Left cardiac atrium (tissue), 4 donors: ENCODE measurements at places on chromosomes 11 and 22. TPM values are rescaled to one million over a fixed set of nuclear protein-coding genes. Genes with fewer than 3 reads are reported as not detected.

GRCh38 chr11:132062031-132062430 lies 691.6 kb downstream of the NTM start:
- no peak for DNase-seq

- no peak for DNase-seq
These were observed 11.9 kb downstream of the DKK3 start for GRCh38 chr11:11996321-11997048.

DNA sequence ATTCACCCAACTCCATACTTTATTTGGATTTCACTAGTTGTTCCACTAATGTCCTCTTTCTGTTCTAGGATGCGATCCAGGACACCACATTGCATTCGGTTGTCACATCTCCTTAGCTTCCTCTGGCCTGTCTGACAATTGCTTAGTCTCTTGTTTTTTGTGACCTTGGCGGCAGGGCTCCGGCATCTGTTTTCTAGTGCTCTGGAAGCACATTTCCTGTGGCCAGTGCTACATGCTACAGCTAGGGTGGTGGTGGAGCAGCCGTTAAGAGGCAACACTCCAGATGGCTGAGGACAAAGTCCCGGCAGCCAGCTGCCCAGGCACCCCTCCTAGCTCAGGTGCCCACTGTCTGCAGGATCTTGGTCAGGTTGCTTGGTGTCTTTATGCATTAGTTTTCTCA lies 6.8 kb downstream of the STX3 start:
- no peak for DNase-seq

Gene KLHL22
- 19.6 TPM for total RNA-seq

Gene TMEM151A
- total RNA-seq: 1.1 TPM

Gene KRTAP5-9
- not detected for total RNA-seq
